ENCODE measurements at places on chromosomes 12 and 14.

DNA sequence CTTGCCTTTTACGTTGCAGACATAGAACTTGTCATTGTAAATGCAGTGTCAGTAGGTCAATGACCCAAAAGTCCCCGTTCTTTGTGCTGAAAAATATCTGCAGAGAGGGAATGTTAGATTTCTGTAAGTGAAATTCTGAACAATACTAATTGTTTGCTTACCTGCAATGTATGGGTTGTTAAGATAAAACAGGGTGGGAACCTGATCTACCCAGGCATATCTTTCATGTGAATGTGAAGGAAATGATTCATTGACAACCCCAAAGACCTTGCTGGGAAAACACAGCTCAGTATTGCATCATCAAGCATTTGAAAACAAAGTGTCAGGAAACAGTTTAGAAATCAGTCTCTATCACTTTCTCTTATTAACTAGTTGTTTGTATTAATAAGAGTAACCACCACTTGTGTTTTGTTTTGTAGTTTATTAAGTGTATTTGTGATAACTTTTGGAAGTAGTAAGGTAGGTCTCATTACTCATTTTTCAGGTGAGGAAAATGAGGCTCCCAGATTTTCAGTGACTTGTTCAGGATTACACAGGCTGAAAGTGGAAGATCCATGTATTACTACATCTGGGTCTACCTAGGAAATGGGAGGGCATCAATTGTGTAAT, 57.9 kb upstream of the SLC38A2 start:
- no peak for DNase-seq

DNA sequence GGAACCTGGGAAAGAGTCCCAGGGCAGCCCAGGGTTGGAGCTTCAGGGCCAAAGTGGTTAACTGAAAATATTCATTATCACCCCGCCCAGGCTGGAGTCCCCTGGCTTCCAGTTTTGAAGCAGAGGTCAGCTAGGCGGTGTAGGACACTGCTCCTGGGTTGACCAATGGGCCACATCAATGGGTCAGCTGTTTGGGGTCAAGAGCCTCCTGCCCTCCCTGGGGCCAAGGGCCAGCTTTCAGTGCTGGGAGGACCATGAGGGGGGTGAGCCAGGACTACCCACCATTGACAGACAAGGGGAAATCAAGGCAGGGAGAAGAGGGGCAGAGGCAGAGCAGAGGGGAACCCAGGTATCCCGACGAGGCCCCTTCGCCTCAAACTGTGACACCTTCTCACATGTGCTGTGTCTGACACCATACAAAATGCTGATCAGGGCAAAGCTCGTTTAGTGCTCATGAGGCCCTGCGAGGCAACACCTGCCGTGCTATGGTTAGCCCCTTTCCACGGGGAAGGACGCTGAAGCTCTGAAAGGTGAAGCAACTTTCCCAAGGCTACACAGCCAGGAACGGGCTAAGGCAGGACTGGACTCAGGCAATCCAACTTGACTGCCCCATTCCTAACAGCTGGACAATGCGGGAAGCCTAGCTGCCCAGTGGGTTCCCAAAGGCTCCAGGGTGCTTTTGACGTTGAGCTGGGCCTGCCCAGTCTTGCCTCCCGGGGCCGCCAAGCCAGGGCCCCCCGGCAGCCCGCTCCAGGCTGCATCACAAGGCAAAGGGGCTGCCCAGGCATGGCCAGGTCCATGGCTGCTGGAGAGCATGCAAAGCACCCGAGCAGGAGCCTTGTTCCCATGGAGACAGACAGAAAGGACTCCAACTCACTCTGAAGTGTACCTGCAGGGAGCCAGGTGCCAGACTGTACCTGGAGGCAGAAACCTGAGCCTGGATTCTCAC, 2.0 kb downstream of the SYNE3 start:
- no peak for DNase-seq

DNA sequence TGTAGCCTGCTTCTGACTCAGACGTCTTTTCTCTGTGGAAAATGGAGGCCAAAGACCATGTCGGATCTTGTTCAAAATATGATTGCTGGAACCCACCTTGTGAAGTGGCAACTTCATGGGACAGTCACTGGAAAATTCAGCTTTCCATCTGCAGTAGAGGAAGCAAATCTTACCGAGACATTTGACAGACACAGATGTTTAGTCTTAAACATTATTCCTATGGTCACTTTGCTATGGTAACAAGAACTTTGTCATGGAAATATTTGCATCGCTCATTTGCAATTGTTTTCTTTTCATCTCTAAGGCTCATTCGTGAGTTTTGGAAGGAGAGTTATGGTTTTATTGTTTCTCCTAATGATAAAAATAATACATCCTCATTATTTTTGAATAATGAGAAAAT, 98.3 kb upstream of the HIF1A start:
- no peak for DNase-seq

- DNase-seq = peak; percentile 95
Observed at GRCh38 chr12:31659087-31659942, at the start of gene ETFBKMT. TSS of gene ETFBKMT (plus strand) at chr12:31659688. CDS start at chr12:31661954, 2,266 bp downstream.

DNA sequence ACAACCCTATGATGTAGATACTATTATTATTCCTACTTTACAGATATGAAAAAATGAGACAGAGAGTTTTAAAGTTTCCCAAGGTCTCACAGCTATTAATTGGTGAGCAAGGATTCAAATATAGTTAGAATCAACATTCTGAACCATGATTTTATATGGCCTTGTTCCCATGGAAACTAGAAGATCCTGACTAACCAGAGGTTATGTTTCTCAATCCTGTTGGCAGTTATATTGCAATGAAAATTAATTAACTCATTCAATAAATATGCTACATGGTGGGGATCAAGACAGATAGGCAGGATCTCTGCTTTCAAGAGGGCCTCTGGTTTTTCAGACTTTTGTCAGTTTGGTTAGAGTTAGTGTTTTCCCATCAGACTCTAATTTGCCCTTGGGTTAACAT, 9.3 kb upstream of the FUT8 start:
- DNase-seq = no peak

GRCh38 chr14:52259434-52259833, 8.1 kb upstream of the PTGDR start:
- DNase-seq = no peak

DNA sequence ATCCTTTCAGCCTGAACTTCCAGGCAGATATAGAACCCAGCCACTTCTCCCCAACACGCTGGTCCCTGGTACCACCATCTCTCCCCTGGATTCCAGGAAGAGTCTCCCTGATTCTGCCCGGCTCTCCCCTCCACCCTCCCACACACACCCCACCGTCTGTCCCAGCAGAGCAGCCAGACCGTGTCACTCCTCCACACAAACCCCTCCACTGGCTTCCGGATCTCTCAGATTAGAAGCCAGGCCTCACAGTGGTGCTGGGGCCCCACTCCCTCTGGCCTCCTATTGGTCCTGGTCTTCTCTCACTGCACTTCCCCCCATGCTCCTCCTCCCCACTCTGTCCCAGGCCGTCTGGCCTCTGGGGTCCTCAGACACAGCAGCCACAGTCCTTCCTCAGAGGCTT, 52.4 kb upstream of the CDKN3 start:
- no peak for DNase-seq

GRCh38 chr12:124663206-124663605, 95.8 kb upstream of the NCOR2 start:
- no peak for DNase-seq

- DNase-seq = no peak
Observed at GRCh38 chr14:61703342-61704129, 8.2 kb downstream of the HIF1A start.

GRCh38 chr12:39010406-39010805, 105.0 kb upstream of the CPNE8 start:
- no peak for DNase-seq

All from activated T-helper 2 cell treated with anti-CD3 and anti-CD28 coated beads, Interferon-gamma antibody, Interleukin-2, Interleukin-4, amounts not matched to agents 10 μg/mL and 5 μg/mL and 100 μg/mL, durations not matched to agents 14 hours and 24 hours and 36 hours (primary cell).